ENCODE measurements at places on chromosomes 5 and 9. TPM values are rescaled to one million over a fixed set of nuclear protein-coding genes. Genes with fewer than 3 reads are reported as not detected.

DNA sequence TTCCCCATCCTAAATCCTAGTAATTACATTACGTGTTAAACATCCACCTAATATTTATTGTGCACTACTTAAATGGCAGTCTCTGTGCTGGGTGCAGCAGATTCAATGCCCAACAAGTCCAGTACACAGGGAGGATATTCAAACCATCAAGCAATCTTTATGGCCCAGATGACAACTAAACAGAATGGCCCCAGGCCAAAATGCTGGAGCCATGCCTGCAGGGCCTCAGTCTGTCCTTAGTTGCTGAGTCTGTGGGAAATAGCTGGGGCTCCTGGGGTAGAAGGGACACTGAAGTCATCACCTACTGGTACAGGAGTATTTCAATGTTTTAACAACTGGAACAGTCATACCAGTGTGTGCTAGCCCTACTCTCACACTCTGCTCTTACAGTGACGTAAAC lies 153.5 kb downstream of the ZNF608 start:
- DNase-seq, result no peak

DNA sequence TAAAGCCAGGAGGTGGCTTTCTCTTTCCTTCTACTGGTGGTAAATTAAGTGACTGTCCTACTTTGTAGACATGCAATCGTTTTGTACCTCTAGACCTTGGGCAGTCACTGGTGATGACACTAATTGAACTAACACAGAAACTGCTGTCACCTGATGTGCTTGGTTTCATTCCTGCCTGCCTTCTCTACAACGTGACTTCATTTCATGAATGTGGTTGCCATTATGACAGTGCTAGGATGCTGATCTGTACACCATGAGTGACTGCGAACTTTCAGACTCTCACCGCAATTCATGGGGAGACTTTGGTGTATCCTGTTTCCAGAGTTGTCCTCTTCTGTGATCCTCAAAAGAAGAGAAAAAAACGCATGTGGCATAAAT lies 47.5 kb downstream of the UBE2QL1 start:
- no peak for DNase-seq

DNA sequence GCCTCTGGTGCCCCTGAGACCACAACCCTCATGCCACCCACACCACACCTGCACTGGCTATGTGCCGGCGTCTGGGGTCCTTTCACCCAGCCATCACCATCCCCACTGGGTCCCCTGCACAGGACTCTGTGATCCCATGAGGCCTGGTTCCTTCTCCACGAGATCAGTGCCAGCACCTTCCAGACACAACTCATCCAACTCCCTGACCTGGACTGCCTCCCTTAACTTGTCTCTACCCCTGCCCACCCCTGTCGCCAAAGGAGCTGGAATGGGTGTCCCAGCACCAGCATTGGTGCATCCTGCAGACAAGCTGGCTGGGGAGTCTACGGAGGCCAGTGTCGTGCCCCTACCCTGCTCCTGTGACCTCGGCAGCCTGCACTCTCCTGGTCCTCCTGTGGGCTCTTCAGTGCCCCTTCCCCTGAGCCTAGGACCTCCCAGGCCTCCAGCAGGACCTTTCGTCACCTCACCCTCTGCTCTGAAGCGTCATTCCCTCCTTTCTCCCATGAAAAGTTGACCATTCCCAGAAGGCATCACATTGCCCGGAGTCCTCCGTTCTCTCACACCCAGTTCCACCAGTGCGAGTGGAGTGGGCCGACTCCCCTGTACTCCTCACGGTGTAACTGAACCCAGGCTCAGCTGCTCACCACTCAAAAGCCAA lies 87.7 kb downstream of the NSUN2 start:
- no peak for DNase-seq

GRCh38 chr9:126480813-126481212 lies 132.9 kb upstream of the LMX1B start:
- DNase-seq, result no peak

- no peak for DNase-seq
These were observed 562 bp downstream of the GSN start for GRCh38 chr9:121268598-121268850.

DNA sequence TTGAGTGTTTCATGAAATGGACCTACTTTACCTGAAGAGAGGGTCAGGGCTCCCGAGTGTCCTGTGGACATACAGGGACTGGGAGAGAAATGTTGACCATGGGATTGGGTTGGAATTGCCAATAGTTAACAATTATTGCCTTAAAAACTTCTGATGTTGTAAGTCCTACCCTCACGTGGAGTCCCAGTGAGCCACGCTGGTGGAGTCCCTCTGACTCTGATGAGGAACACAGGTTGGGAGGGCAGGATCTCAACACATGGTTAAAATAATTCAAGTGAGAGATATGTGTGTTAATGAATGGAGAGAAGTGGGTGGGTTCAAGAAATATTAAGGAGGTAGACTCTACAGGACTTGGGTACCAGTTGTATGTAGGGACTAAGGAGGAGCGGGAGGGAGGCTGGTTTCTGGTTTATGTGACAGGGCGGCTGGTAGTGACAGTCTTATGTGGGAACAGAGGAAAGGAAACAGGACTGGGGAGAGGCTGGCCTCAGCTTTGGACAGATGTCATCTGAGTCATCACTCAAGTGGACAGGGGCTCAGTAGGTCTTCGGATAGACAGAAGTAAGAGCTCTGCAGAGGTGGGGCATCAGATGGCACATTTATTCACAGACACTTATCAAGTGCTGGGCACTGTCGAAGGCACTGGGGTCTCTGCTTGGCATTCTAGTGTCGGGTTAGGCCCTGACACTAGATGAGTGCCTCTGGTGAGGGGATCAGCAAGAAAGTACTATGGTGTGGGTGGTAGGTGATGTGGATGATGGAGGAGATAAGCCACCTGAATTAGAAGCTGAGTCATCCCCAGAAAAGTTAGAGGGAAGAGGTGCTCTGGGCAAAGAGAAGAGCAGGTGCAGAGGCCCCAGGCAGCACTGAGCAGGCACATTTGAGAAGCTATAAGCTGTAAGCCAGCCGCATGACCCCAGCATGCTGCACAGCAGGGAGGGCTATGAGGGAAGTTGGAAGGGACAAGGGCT lies 27.2 kb downstream of the MAML1 start:
- no peak for DNase-seq

The ROR2 gene
- total RNA-seq, result 9.5 TPM

The BAAT gene
- not detected for total RNA-seq

The IFNA21 gene
- total RNA-seq, result not detected

The GPR151 gene
- total RNA-seq, result not detected

The FUT7 gene
- 0.55 TPM for total RNA-seq

All from mesenteric fat pad (tissue), 1 donor.